ENCODE measurements at places on chromosomes 2 and 18. TPM values are rescaled to one million over a fixed set of nuclear protein-coding genes. Genes with fewer than 3 reads are reported as not detected.

CHRND gene
- total RNA-seq: not detected

C2orf78 gene
- not detected for total RNA-seq

SIX2 gene
- 0.27 TPM for total RNA-seq

DUSP28 gene
- 8.9 TPM for total RNA-seq

CNTNAP5 gene
- not detected for total RNA-seq

PXDN gene
- total RNA-seq: 13.0 TPM

LCT gene
- total RNA-seq: 0.03 TPM

HOXD13 gene
- 0.15 TPM for total RNA-seq

KATNAL2 gene
- 1.3 TPM for total RNA-seq

RAB11FIP5 gene
- 38.7 TPM for total RNA-seq

GNLY gene
- total RNA-seq: not detected

CRYGC gene
- not detected for total RNA-seq

ASXL2 gene
- total RNA-seq: 14.2 TPM

RBKS gene
- total RNA-seq: 8.0 TPM

INO80C gene
- 23.0 TPM for total RNA-seq

LRATD1 gene
- total RNA-seq: not detected

UGT1A3 gene
- total RNA-seq: 0.13 TPM

ASB18 gene
- not detected for total RNA-seq

PDE11A gene
- total RNA-seq: 0.61 TPM

HS6ST1 gene
- 14.4 TPM for total RNA-seq

RAPGEF4 gene
- 0.12 TPM for total RNA-seq

LHCGR gene
- total RNA-seq: not detected

DNER gene
- total RNA-seq: 7.0 TPM

CCDC178 gene
- not detected for total RNA-seq

CHRNG gene
- not detected for total RNA-seq

NT5DC4 gene
- total RNA-seq: not detected

SMYD1 gene
- not detected for total RNA-seq

IL36B gene
- total RNA-seq: not detected

MBD1 gene
- total RNA-seq: 37.5 TPM

SP9 gene
- total RNA-seq: 3.7 TPM

CFAP65 gene
- total RNA-seq: 0.32 TPM

RAB17 gene
- total RNA-seq: 0.38 TPM

CHST9 gene
- total RNA-seq: not detected

GALNT13 gene
- total RNA-seq: 10.0 TPM

ASXL3 gene
- total RNA-seq: not detected

CYP26B1 gene
- 14.5 TPM for total RNA-seq

STAT4 gene
- total RNA-seq: 3.4 TPM

MPP4 gene
- total RNA-seq: not detected

FBXO41 gene
- total RNA-seq: 6.0 TPM

SPAG16 gene
- total RNA-seq: 6.3 TPM

PNKD gene
- 68.8 TPM for total RNA-seq

EVX2 gene
- 0.02 TPM for total RNA-seq

DYNAP gene
- total RNA-seq: not detected

STARD7 gene
- 98.3 TPM for total RNA-seq

CTDP1 gene
- total RNA-seq: 16.9 TPM

LCLAT1 gene
- 19.3 TPM for total RNA-seq

C1QL2 gene
- 0.09 TPM for total RNA-seq

MSH6 gene
- 85.8 TPM for total RNA-seq

SCLY gene
- 16.8 TPM for total RNA-seq

HOXD1 gene
- total RNA-seq: 0.21 TPM

MAP3K19 gene
- not detected for total RNA-seq

NPAS2 gene
- total RNA-seq: 114 TPM

NAPG gene
- 10.4 TPM for total RNA-seq

UPP2 gene
- total RNA-seq: not detected

COX7A2L gene
- 157 TPM for total RNA-seq

PIEZO2 gene
- 0.64 TPM for total RNA-seq

All from A549 treated with RU486 at 1 μM for 4 hours (cell line).